Activated T-helper 1 cell treated with anti-CD3 and anti-CD28 coated beads, Interleukin-12 subunit alpha, Interleukin-12 subunit beta, Interleukin-2, Interleukin-4 antibody, amounts not matched to agents 30 ng/mL and 10 ng/mL and 1 ng/mL, durations not matched to agents 14 hours and 24 hours and 36 hours (primary cell): ENCODE measurements at places on chromosomes 4 and X. TPM values are rescaled to one million over a fixed set of nuclear protein-coding genes. Genes with fewer than 3 reads are reported as not detected.

GRCh38 chr4:64266669-64267068 is 142.6 kb downstream of the TECRL start:
- DNase-seq: no peak

ADAMTS3 gene
- total RNA-seq: not detected in 2 replicates

DNA sequence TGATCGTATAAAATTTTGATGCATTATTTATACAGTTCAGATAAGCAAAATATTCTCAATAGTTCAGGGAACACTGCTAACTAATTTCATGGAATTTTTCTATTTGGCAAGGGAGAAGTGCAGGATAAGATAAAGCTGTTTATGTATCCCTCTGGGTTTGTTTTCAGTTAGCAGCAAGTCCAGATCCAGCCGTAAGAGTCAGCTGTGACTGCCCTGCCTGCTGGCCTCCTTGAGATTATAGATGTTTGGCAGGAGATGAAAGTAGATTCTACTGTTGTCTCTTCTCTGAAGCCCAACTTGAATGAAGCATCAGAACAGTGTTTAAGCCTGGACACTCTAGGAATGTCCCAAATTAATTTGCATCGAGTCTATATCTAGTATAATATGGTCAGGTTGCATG is 29.5 kb downstream of the ANTXR2 start:
- no peak for DNase-seq

BMPR1B gene
- not detected in 2 replicates for total RNA-seq

- DNase-seq: peak; percentile 5
These were observed 650.2 kb upstream of the DIPK2B start for GRCh38 chrX:45850775-45851433.

GRCh38 chrX:1516596-1517104 is 20.3 kb downstream of the P2RY8 start:
- DNase-seq: no peak
